ENCODE measurements at places on chromosomes 1 and 21.

- DNase-seq = no peak
Observed at GRCh38 chr1:248804771-248805681, 20.7 kb downstream of the SH3BP5L start.

- DNase-seq = no peak
Observed at GRCh38 chr21:26655460-26655859, 82.4 kb upstream of the CYYR1 start.

DNA sequence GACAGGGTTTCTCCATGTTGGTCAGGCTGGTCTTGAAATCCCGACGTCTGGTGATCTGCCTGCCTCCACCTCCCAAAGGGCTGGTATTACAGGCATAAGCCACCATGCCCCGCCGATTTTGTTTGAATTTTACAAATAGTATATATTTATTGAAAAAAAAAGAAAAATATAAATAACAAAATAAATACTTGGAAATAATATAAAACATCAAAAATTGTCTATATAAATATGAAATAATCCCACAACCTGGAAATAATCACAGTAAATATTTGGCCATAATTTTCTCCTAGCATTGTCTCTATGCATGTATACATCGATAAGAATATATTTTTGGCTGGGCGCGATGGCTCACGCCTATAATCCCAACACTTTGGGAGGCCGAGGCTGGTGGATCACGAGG lies 2.7 kb upstream of the PLOD1 start:
- no peak for DNase-seq

DNA sequence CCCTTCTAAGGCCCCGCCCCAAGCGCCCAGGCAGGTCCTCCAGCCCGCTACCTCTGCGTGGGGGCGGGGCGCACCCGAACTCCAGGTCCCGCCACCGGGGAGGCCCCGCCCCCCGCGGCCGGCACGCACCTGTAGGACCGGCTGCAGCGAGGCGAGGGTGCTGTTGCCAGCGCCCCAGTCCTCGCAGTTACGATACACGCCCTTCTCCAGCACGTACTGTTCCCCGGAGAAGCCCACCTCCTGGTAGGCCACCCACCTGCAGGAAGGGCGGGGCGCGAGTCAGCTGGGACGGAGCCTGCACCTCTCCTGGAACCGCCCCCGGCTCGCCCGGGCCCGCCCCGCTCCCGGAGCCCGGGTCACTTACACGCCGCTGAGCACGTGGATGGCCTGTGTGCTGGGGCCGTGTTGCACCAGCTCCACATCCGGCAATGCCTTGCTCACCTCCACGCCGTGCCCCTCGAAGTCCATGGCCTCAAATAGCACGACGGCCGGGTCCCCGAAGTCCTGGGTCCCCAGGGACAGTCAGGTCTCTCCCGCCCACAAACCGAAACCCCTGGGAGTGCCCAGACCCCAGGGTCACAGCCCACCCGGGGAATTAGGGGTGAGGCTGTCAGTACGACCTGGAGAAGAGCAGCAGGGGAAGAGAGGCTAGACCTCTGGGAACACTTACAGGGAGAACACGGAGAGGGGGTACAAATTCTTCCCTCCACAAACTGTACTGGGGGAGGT lies 17.3 kb downstream of the CRYBG2 start:
- peak; percentile 95 for DNase-seq

GRCh38 chr1:226763905-226764264 lies 24.8 kb upstream of the ITPKB start:
- DNase-seq = peak; percentile 99

- DNase-seq = no peak
Observed at GRCh38 chr1:38334930-38335592, 288.5 kb upstream of the POU3F1 start.

- peak; percentile 80 for DNase-seq
Observed at GRCh38 chr1:228059634-228060457, 22.7 kb upstream of the ARF1 start.

GRCh38 chr1:204390751-204391466 lies 20.7 kb downstream of the PPP1R15B start:
- no peak for DNase-seq

DNA sequence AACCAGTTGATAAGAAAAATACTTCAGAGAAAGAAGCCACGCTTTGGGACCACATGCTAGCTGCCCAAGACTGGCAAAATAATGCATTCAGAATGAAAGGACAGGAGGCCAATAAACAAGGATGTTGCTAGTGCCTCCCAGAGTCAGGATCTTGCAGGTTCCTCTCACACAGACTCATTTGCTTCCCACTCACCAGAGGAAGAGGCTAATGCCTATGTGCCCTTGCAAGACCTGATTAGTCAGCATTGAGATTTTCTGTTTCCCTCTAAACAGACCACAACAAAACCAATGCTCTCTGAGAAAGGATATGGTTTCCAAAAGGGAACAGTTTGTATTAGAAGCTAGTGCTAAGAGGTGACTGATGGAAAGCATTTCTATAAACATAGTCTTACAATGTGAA lies 85.7 kb downstream of the NRDC start:
- peak; percentile 24 for DNase-seq

GRCh38 chr1:48333316-48333715 lies 110.8 kb downstream of the SLC5A9 start:
- DNase-seq = no peak

DNA sequence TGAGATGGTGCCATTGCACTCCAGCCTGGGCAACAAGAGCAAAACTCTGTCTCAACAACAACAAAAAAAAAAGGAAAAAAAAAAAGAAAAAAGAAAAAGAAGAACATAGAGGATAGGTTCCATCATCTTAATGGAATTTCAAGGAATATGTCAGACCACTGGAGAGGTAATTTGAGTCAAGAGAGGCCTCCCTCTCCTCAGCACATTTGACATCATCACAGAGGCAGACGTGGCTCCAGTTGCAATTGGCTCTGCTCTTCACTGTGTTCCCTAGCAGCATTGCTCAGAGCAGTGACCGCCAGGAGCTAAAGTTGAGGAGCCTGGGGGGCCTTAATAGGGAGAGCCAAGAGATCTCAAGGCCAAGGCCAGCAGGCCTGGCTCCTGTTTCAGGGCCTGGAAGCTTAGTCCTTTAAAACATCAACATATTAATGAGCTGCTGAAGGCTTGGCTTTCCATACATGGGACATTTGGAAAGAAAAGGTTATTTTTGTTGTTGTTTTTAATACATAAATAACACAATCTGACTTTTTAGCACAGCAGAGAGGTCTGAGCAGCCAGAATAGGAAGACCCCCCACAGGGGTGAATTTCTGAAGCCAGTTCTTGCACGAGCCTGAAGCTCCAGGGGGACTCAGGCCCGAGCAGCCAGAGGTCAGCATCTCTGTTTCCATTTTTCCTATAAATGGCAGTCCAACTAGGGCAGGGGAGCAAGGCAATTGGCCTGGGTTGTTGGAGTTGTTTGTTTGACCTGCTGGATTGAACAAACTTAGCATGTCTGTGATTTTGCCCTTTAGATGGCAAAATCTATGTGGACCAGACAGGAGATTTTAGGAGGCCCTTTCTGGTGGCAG lies 118.3 kb upstream of the FGGY start:
- DNase-seq = no peak

DNA sequence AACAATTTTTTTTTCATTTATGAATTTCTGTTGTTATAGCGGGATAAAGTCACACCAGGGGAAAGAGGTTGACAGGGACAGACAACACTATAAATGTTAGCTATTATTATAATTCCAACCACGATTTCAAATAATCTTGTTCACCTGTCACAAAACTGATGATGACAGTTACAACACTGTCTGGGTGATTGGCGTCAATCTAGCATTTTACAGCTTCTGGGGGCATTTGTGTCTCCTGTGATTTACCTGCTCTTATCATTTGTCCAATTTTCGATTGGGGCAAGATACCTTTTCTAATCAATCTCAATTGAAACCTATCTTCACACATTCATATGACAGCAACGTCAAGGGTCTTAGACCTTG lies 44.6 kb upstream of the LYST start:
- DNase-seq = no peak

DNA sequence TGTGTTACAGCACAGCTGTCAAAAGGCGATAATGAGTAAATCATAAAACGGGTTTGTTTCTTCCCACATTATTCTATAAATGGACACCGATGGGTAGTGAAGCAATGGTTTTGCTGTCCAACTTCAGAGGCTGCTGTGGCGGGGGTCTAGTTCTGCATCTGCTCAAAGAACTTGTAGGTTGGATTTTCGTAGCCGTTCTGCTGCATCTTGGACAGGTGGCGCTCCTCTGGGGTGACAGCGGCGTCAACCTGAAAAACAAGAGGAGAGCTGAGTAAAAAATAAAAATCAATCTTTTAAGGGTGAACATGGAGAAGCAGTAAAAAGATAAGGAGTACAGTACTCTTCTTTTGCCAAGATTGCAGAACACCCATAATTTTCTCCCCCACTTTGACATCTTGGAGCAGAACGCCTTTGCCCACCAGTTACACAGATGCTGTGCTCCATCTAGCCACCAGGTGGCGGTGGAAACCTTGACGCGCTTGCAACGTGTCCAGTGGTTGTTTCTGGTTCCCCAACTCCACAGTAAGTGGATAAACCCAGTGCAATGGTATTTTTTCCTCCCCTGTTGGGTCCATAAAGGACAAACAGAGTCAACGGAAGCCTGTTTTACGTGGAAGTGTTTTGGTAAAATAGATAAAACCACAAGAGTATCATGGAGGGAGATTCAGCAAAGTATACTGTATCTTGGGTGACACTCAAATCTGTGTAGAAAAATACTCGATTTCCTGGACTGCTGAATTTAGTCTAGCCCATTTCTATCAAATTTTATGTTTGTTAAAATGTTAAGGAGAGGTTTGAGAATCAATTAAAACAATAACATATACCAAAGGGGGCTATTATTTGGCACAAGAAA lies 147.0 kb downstream of the GABPA start:
- peak; percentile 62 for DNase-seq

GRCh38 chr1:30929135-30929889 lies 20.8 kb upstream of the SDC3 start:
- peak; percentile 61 for DNase-seq

- DNase-seq = no peak
Observed at GRCh38 chr1:231601824-231602672, 24.5 kb upstream of the DISC1 start.

- DNase-seq = no peak
Observed at GRCh38 chr1:59670662-59671061, 144.1 kb upstream of the HOOK1 start.

- DNase-seq = no peak
Observed at GRCh38 chr1:233281711-233282581, 13.6 kb downstream of the PCNX2 start.

DNA sequence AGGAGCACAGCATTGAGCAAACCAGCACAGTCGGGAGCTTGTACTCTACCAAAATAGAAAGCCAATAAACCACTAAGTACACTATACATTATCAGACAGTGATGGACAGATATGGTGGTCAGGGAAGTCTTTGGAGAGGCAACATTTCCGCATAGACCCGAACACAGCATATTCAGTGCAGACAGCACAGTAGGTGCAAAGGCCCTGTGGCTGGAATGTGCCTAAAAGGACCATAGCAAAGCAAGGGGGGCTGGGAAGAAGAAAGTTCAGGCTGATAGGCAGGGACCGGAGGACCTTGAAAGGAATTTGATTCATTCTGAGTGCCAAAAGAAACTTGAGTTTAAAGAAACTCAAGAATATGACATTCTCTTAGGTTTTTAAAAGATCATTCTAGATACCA lies 92.0 kb upstream of the GALNT2 start:
- no peak for DNase-seq

- no peak for DNase-seq
Observed at GRCh38 chr1:59135761-59136255, 161.1 kb upstream of the FGGY start.

DNA sequence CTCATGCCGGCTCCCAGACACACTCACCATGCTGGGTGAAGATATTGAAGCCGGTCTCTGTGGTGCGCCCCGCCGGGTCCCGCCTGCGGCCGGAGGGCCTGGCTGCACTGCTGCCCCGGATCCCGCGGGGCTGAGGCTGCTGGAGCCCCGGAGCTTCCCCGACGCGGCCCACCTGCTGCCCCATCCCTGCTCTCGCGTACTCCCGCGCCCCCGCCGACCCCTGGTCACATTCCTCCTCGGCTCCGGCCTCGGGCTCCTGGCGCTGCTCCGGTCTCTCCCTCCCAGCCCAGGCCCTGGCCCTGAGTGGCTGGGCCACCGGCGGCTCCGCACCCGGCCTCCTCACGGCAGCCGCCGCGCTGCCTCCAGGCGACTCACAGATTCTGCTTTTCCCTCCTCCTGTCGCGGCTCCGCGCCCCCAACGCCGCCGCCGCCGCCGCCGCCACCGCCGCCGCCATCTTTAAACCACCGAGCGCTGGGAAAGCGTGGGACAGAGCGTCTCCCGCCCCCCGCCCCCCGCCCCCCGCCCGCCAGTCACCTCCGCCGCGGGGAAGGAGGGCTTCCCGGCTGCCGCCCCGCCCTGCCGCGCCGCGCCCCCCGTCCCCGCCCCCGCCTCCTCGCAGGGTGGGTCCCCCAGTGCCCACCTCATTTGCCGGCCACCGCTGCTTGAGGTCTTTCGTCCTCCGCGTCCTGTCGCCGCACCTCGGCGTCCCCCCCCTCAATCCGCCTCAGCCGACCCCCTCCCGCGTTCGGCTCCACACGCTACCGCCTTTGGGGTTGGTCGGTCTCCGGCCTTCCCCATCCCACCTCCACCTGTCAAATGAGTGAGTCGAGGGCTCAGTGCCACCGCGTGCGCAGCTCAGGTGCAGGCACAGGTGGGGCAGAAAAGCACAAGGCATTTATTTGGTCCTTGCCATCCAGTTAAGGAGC lies at the start of gene ABL2:
Gene ABL2 (minus strand): TSS at position 464 of the 927 bp plus-strand sequence. CDS start 280 bp downstream, at position 184.
- peak; percentile 40 for DNase-seq

DNA sequence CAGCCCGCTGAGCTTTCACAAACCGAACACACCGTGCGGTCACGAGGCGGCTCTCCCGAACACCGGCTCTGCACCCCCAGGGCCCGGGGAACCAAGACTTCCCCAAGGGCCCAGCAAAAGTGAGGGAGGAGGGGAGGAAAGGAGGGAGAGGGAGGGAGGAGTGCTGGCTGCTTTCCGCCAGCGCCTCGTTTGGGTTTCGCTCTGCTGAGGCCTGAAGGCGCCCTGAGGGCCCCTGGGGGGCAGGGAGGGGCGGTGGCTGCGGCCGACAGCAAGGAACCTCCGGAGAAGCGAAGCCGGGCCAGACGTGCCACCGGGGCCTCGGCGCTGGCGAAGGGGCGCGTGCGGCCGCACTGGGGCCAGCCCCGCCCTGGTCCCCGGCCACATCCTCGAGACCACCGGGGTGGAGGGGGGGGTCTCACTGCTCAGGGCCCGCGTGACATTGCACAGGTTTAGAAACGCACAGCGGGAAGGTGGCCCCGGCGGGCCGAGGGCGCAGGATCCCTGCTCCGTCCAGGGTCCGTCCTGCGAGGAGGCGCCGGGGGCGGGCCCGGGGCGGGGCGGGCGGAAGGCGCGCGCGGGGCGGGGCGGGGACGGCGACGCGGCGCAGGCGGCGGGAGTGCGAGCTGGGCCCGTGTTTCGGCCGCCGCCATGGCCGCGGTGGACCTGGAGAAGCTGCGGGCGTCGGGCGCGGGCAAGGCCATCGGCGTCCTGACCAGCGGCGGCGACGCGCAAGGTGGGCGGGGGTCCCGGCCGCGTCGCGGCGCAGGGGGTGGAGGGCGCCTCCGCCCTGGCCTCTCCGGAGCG lies at the start of gene PFKL:
Gene PFKL (plus strand): TSS at position 596 of the 804 bp plus-strand sequence. CDS start 53 bp downstream, at position 649.
- DNase-seq = peak; percentile 59

All from epithelial cell of esophagus (primary cell).